Motor neuron (in vitro differentiated cells): ENCODE measurements at places on chromosomes 5 and 9. TPM values are rescaled to one million over a fixed set of nuclear protein-coding genes. Genes with fewer than 3 reads are reported as not detected.

DNA sequence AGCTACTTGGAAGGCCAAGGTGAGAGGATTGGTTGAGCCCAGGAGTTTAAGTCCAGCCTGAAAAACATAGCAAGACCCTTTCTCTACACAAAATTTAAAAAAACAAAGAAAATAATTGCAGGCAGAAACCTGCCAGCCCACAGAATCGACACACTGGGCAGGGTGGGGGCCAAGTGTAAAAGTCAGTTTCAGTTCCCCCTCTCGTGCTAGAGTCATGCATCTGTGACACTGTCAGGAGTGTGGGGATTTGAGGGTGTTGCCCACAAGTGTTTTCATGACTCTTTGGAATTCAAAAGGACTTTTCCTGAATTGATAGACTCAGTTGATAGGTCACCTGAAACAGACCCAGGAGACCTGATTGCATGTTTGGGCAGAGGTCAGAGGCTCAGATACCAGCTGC is 47.6 kb downstream of the PRRC2B start:
- ATAC-seq: no peak

- ATAC-seq: peak; percentile 68
These were observed 4.3 kb upstream of the IL13 start for GRCh38 chr5:132653716-132654115.

- ATAC-seq: no peak
These were observed 54.1 kb upstream of the DAB2 start for GRCh38 chr5:39478863-39479262.

DNA sequence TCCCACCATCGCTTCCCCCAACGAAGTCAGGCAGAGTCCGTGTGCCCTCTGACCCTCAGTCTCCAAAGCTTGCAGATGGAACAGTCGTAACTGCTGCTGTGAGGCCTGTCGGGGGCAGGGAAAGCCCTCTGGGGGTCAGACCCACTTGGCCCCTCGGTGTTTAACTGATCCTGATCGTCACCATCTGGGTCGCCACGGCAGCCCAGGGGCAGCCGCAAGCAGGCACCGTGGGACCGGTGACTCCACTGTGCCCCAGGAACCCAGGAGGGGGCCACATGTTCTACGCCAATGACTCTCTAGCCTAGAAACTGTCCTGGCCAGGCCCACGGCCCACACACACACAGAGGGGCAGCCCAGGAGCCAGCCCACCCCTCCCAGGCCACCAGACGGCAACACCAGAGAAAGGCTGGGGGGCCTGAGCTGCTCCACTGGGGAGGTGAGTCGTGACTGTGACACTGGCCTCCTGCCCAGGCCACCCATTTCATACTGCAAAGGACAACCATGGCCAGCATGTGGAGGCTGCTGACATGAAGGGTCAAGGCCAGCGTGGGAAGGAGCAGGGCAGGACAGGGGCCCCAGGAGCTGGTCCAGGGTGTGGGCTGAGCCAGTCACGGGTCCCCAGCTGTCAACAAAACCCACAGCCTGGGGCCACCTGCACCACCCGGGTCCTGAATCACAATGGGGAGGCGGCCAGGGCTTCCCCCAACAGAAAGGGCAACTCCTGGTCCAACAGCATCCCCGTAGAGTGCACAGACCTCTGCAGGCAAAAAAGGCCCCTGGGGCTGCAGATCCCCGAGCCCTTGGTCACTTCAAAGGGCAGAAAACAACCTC is 20.8 kb downstream of the VAV2 start:
- ATAC-seq: peak; percentile 13

GRXCR2 gene
- total RNA-seq: not detected in 2 replicates

DNA sequence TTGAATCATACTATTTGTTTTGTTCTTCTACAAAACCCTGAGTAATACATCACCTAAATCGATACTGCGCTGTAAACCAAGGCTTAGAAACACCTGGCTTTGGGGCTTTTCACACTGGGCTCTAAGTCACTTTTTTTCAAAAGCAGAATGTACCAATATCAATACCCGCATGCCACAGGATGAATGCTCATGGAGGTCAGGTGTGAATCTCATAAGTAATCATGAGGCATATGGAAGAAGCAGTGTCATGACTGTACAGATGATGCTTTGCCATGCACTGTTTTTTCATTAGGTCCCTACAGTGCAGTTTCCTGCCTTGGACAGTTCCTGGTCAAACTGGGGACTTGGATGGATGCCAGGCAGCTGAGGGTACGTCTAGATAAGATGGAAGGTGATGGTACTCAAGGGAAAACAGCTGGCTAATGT is 49.0 kb upstream of the ATG10 start:
- ATAC-seq: no peak

DNA sequence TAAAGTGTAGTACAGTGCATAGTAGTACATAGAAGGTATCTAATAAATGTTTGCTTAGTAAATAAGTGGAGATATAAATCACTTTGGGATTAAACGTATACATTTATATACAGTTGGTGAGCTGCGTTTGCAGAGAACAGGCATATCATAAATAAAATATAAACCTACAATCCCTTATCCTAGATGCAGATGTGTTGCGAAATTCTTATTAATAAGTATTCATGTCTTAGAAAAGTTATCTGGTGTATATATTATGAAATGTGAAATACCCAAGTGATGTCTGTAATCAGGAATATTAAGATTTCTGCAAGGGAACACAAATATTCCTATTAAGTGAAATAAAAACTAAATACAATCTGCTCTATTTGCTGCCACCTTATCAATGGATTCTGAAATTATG is 8.8 kb downstream of the CCNH start:
- ATAC-seq: no peak

ADRA1B gene
- total RNA-seq: 0.41 and 0.48 TPM in 2 replicates

LECT2 gene
- 0.31 TPM in 1 of 2 replicates, not detected in the other for total RNA-seq

- ATAC-seq: no peak
These were observed 307.8 kb upstream of the ARRDC3 start for GRCh38 chr5:91690921-91691320.

PDLIM4 gene
- 3.1 and 3.8 TPM in 2 replicates for total RNA-seq

- no peak for ATAC-seq
These were observed 15.5 kb upstream of the MEGF9 start for GRCh38 chr9:120729791-120730241.

GRCh38 chr9:580652-581342 is 260.7 kb upstream of the DMRT1 start:
- no peak for ATAC-seq

DNA sequence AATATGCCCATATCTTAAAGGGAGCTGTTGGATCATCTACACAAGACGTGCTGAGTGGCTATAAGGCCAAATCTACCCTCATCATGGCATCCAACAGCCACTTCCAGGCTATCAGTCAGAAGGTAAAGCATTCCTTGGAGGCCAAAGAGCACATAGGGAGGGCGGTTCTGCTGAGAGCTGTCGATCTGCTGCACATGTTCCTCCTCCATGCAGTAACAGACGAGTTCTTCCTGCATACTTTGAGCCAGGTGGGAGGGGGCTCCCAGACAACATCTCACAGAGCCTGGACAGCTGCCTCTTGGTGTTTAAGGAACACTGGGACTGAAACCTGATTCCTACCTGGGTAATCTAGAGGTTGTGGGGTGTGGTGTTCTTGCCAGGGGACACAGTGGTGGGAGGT is 93.3 kb upstream of the RAI14 start:
- ATAC-seq: no peak

DNA sequence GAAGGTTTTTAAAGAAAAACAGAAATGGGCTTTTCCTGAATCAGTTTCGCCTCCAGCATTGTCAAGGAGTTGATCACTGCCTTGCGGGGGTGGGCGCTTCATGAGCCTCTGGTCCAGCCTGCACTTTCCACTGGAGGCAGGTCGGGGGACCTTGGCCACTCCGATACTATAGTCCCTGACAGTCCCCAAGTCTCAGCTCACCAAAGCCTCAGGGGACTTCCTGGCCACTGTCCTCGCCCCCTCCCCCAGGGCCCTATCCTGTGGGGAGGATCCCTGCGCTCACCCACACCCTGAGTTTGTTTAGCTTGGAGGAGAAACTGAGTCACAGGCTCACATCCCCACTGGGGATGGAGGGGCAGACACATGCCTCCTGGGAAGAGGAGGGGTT is 1.4 kb downstream of the SLC6A19 start:
- no peak for ATAC-seq

DNA sequence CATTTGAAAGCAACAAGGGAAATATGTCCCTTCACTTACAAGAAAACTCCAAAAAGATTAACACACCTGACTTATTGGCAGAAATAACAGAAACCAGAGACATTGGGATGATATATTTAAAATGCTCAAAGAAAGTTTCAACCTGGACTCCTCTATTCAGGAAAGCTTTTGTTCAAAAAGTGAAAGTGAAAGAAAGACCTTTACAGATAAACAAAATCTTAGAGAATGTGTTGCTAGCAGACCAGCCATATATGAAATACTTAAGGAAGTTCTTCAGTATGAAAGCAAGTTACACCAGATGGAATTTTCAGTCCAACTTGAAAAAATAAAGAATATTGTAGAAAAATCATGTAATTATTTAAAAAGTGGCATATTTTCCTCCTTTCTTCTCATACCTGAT is 1075.1 kb downstream of the NR2F1-AS1 start:
- ATAC-seq: no peak

DNA sequence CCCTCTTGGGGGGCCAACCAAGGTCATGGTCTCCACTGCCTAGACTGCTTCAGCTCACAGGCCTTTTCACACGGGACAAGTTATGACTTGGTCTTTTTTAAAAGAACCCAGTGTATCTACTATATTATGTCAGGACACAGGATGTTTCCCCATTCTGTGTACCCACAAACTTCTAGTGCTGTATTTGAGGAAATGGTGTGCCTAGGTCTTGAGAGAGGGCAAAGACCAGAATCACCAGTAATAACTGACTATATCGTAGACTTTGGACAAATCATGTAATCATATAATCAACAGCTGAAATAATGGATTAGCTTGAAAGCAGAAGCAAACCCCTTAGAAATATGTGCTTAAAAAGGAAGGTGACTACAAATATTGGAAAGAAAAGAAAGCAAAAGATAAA is 133.3 kb downstream of the ARL15 start:
- no peak for ATAC-seq

FBXL7 gene
- 2.9 and 4.1 TPM in 2 replicates for total RNA-seq

- ATAC-seq: no peak
These were observed 3.0 kb downstream of the KIF12 start for GRCh38 chr9:114096041-114096511.

ANKRD31 gene
- total RNA-seq: 0.92 TPM in 2 replicates

GRCh38 chr5:5953584-5954274 is 424.6 kb downstream of the MED10 start:
- ATAC-seq: no peak

DNA sequence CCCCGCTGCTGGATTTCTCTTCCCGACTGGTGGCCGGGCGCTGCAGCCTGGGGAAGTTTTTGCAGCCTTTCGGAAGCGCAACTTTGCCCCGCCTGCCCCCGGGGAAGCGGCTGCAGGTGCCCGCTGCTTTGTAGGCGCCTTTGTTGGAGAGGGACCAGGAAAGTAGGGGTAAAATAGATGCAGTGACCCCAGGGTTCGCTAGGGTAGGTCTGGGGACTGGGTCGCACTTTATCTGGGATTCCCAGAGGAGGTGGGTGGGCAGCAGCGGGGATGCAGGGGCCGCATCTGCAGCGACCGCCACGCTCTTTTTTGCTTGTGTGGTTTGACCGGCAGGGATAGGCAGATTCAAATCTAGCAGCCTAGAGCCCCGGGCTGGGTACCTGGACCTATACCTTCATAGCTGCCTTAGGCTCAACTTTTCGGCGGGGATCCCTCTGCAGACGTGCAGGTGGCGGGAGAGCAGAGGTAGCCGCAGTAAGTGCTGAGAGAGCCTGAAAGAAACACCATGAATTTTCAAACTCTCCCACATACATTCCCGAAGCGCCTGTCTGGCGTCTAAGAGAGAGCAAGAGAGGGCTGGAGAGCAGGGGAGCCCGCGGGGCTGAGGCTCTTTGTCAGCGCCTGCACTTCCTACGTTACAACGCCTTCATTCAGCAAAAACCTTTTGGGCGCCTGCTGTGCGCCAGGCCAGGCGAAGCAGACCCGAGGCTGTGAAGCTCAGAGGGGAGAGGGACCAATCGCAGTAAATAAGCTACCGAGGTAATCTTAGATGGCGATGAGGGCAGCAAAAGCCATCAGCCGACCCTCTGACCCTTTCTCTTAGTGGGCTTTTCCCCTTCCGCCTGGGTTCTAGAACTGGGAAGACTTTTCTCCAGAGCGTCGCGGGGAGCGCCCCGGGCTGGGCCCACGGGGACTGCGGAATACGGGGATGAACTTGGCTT is 642 bp downstream of the SV2C start:
- peak; percentile 7 for ATAC-seq

NUTM2G gene
- total RNA-seq: 0.65 and 0.69 TPM in 2 replicates

SLC27A6 gene
- 1.9 TPM in 2 replicates for total RNA-seq

DNA sequence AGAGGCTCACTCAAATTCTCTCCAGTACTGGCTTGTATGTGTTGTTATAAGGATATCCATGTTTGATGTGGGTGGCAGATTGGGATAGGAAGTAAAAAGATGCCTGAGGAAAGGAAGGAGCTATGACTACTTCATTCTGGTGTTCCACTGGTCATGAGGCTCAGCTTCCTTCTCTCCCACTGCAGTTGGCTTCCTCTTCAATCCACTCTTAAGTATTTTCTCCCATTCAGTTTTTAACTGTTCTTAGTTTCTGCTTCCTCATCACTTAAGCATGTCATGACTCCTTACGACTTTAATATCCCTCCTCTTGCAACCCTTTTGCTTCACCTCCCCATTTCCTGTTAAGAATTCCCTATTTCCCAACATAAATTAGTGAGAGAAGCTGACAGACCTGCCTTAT is 81.1 kb downstream of the PJA2 start:
- no peak for ATAC-seq

- ATAC-seq: no peak
These were observed 14.3 kb downstream of the IL5 start for GRCh38 chr5:132528866-132529634.

IFNA13 gene
- not detected in 2 replicates for total RNA-seq

SPINK6 gene
- total RNA-seq: not detected in 2 replicates

GFI1B gene
- 0.11 and 0.19 TPM in 2 replicates for total RNA-seq

AQP3 gene
- total RNA-seq: 0.33 and 0.75 TPM in 2 replicates

TTC16 gene
- 0.14 and 0.30 TPM in 2 replicates for total RNA-seq

DNA sequence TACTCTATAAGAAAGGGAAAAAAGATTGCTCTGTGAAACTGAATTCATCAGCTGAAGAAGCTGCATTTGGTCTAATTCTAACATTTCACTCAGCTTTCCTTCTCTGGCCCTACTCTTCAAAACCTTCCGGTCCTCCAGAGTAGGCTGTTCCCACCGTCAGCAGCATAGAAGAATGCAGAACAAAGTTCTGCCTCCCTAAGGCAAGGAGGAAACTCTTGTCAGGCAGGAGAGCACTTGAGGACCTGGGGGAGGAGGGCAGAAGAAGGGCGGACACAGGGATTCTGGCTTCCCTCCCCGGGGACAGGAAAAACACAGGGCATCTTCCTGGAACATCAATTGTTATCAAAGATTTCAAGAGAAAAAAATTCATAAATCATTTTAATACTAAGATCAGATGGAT is 69.2 kb upstream of the SHB start:
- ATAC-seq: no peak

GRCh38 chr5:53940921-53941320 is 369.5 kb downstream of the ARL15 start:
- ATAC-seq: no peak

MEIKIN gene
- total RNA-seq: not detected in 2 replicates

DNA sequence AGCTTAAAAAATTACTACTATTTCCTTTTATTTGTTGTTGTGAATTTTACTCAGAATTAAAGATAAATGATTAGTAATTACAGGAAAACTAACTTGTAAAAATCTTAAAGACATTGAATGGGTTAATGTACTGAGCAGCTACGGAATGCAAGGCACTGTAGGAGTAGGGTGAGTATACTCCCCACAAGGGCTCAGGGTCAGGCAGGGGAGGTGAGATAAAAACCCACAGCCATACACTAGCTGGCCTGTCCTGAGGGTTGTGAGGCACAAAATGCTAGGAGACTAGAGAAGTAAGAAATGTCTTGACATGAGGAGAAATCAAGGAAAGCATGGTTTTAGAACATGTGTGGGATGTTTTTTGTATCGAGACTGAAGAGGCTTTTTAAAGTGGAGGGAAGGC is 13.4 kb downstream of the ZBED3 start:
- no peak for ATAC-seq

ALDH1B1 gene
- 21.6 and 21.8 TPM in 2 replicates for total RNA-seq
